ENCODE measurements at places on chromosomes 13 and 19.

GRCh38 chr19:12224676-12225075, 61.8 kb downstream of the ZNF136 start:
- DNase-seq, result no peak

DNA sequence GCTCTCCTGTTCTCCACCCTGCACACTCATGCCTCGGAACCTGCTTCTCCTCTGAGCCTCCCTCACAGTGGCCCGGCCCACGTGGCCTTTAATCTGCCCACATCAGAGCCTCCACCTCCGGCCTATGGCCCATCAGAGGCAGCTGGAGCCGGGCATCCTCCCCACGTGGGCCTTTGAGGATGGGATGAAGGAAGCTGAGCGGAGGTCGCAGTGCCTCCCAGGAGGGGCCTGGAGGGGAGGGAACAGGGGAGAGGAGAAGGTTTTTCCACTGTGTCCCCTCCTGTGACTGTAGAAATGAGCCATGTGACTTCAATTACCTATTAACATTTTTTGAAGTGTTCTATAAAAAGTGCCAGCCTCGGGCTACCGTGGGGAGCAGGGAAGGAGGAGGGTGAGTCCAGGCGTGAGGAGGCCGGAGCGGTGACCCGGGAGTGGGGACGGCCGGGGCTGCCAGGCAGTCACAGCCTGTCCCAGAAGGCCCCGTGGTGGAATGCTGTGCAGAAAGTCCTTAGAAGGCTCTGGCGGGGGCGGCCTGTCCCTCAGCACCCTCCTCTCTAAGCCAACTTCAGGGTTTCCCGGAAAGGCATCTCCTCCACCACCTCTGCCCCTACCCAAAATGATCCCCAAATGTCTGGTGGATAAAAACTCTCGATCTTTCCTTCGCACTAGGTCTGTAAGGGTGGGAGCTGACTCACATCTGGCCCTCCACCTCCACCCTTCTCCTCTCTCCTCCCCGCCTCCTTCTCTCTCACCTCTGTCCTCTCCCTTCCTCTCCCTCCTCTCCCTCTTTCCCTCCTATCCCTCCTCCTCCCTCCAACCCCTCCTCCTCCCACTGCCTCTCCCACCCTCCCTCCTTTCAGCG, 24.8 kb upstream of the SLC1A5 start:
- no peak for DNase-seq

- DNase-seq, result no peak
These were observed 100.7 kb upstream of the MCF2L start for GRCh38 chr13:112868308-112868707.

GRCh38 chr19:46133101-46133627, 8.7 kb upstream of the IGFL3 start:
- DNase-seq, result peak; percentile 53

GRCh38 chr19:23470873-23471545, 75.7 kb upstream of the ZNF91 start:
- DNase-seq, result no peak

- no peak for DNase-seq
These were observed 117.0 kb upstream of the SOX21 start for GRCh38 chr13:94829185-94829836.

- DNase-seq, result no peak
These were observed 570.5 kb downstream of the SLITRK6 start for GRCh38 chr13:85228692-85229091.

DNA sequence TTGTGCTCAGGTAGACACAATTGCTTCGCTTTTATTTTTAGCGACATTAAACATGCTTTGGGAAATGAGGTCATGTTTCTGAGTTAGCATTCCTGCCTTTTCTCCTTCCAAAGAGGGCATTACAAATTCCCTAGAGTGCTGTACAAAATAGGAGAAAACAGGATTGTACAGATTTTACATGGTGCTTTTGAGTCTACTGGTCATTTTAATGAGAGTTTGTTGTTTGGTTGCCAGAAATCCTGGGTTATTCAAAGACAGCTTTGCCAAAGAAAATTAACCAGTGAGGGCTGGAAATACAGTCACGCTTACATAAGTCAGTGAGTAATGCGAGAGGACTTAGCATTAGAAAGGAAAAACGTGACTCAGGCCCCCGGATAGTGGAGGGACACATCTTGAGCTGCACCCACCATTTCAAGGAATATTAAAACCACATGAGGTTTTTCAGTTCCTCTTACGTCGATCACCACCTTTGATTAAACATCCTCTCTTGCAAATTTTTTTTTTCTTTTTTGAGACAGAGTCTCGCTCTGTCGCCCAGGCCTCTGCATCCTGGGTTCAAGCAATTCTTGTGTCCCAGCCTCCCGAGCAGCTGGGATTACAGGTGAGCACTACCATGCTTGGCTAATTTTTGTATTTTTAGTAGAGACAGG, 55.4 kb downstream of the SACS start:
- peak; percentile 90 for DNase-seq

DNA sequence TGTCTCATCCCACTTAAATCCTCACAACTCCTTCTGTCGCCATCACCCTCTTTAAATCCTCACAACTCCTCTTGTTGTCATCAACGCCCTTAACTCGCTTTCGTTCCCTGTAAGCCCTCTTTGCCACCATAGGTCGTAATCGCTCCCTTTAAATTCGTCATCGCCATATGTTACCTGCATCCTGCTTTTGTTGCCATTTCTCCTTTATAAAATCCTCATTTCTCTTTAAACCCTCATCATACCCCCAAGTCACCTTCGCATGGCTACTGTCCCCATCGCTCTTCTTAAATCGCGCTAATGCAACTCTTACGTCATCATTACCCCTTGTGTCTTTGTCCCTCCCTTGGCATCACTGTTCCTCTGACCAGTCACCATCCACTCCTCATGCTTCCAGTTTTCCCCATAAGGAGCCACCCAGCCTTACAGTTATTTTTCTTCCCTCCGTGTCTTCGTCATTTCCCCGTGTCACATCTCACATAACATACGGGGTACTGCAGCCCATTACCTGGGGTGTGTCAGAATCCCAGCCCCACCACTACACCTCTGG, 539 bp downstream of the PLD3 start:
- DNase-seq, result peak; percentile 43

- peak; percentile 18 for DNase-seq
These were observed 185.6 kb upstream of the STARD13 start for GRCh38 chr13:33471204-33471603.

- DNase-seq, result no peak
These were observed 249.5 kb upstream of the STARD13 start for GRCh38 chr13:33535061-33535460.

DNA sequence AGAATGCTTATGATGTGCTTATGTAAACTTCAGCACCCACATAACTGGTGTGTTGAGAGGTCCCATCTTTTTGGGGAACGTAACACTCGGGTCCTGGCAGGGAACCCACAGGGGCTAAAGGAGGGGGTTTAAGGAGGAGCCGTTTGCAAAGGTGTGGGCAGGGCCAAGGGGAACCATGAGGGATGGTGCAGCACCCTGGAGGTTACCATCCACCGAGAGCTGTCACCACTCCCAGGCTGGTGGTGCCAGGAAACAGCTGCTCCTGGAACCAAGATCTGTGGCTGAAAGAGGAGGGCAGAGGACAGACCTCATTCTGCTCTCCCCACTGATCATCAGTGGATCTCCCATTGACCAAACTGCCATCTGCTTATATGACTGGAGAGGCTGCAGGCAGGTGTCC, 23.2 kb upstream of the CYP4F8 start:
- no peak for DNase-seq

GRCh38 chr13:95032121-95032520, 269.1 kb downstream of the ABCC4 start:
- no peak for DNase-seq

GRCh38 chr13:113148407-113148806, 10.0 kb upstream of the PROZ start:
- no peak for DNase-seq

DNA sequence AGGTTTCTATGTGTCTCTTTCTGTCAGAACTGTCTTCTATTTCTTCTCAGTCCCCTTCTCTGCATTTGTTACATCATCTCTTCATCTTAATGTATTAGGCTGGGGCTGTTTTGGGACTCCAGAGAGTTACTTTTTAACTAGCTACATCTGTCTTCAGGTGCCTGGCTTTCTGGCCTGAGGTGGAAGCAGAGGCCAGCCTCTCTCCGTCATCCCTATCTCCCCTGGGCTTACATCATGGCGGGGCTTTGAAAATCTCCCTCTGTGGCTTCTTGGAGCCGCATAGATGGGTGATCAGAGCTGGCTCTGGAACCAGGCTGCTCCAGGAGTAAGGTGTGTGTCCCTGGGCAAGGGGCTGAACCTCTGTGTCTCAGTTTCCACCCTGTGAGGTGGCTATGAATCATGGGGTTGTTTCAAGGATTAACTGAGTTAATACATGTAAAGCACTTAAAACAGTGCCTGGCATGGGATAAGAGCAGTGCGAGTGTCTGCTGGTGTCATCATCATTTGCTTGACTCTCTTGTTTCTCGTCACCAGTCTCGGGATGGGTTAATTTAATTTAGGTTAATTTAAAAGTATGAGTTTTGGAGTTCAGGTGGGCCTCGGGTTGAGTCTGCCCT, 2.0 kb downstream of the EPN1 start:
- DNase-seq, result no peak

GRCh38 chr13:33257841-33258807, 27.4 kb downstream of the STARD13 start:
- DNase-seq, result peak; percentile 89

DNA sequence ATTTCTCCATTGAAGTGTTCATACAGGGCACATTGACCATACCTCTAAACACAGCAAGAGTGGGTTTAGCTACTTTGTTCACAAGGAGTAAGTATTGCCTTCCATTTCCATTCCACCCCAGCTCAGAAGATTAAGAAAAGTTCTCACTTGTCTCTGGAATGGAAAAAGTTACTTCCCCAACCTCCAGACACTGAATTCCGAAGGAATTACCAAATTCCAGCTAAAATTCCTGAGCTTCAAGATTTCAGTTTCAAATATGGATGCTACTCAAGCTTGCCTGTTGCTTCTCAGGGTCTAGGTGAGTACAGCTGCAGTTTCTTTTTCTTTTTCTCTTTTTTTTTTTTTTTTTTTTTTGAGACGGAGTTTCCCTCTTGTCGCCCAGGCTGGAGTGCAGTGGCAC, 33.6 kb downstream of the TEX26 start:
- DNase-seq, result no peak

DNA sequence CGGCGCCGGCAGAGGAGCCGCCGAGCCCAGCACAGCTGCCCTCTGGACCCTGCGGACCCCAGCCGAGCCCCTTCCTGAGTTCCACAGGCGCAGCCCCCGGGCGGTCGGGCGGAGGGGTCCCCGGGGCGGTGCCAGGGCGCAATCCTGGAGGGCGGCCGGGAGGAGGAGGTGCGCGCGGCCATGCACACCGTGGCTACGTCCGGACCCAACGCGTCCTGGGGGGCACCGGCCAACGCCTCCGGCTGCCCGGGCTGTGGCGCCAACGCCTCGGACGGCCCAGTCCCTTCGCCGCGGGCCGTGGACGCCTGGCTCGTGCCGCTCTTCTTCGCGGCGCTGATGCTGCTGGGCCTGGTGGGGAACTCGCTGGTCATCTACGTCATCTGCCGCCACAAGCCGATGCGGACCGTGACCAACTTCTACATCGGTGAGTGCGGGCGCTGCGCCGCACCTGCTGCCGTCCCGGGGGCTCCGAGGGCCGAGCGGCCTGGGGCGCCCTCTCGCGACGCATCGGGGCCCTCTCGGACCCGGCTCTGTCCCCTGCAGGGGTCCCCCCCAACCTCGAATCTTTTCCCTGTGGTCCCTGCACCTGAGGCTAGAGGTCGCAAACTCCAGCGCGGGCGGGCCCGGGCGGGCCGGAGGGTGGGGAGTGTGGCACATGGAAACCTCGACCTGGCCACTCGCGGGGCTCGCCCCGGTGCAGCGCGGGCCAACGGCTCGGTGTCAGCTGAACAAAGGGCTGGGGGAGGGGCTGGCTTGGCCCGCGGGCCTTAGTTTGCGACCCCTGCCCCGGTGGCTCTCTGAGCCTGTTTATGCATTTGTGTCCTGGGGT, at the start of gene KISS1R:
TSS of gene KISS1R (plus strand) at position 11 of the 829 bp plus-strand sequence. CDS start at position 181, 170 bp downstream.
- peak; percentile 41 for DNase-seq

GRCh38 chr13:30257468-30258099, 49.8 kb downstream of the KATNAL1 start:
- DNase-seq, result no peak

GRCh38 chr19:2487842-2488241, 11.9 kb downstream of the GADD45B start:
- DNase-seq, result no peak

- DNase-seq, result no peak
These were observed 239.1 kb upstream of the HTR2A start for GRCh38 chr13:47135800-47136503.
